ENCODE measurements at places on chromosomes 2 and 18.
A peak's percentile ranks its signal among the peaks of the same experiment; 100 is the strongest.

GRCh38 chr18:66066191-66066590 is 315.4 kb downstream of the CDH7 start:
- DNase-seq: no peak

- DNase-seq: no peak
Measured at GRCh38 chr2:73896362-73897239, 3.8 kb downstream of the ACTG2 start.

GRCh38 chr2:119009110-119009509 is 67.1 kb downstream of the MARCO start:
- DNase-seq: no peak

DNA sequence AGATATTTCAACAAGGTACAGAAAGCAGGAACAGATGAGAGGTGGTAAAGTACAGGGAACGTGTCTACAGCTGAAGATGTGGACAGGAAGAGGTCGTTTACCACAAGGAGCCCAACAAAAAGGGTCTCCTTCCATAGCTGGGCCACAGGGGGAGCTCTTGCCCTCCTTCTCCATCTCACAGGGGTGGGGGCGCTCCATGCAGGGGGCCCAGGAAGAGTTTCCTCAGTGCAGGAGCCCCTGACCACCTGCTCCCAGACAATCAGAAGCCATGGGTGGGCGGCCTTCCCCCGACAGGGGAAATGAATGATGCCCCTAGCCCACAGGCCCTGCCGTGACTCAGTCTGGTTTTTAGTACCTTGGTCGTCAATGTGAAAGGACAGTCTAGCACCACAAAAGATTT is 163.6 kb upstream of the ZNF516 start:
- DNase-seq: no peak

GRCh38 chr2:233247116-233247515 is 4.4 kb upstream of the ATG16L1 start:
- DNase-seq: no peak

DNA sequence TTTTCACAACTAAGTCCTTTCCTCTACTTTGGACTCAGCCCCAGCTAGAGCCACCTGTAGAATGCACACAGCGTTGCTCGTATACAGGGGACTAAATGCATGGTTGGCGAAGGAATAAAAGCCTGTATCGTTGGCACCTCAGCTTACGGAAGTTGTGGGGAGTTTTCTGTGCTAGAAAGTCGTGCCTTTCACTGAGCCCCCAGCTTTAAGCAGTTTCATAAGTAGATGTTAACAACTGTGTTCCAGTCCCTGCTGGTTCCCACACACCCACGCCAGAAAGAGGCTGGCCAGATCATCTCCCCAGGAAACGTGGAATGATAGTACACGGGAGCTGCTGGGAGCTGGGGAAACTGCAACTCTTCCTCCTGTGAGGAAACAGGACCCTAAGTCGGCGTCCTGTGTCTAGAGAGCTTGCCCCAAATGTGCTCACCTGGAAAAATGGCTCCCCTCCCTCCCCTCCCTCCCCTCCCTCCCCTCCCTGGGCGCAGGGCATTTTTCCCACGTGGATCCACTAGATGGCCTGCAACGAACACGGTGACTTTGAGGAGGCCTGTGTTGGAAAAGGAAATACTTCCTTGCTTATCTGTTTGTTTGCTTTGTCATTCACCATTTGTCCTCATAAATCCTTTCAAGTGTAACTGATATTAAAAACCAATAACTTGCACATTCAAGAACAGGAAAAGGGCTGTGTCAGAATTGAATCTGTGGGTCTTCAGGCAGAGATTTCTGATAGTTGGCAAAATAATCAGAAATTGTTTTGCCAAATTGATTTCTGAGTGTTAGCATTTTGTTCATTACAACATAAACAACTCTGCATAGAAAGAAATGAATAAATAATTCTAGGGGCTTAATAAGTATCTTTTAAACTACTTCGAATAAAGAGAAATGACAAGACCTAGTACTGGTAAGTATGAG is 43.9 kb upstream of the RFX8 start:
- DNase-seq: peak; percentile 29

DNA sequence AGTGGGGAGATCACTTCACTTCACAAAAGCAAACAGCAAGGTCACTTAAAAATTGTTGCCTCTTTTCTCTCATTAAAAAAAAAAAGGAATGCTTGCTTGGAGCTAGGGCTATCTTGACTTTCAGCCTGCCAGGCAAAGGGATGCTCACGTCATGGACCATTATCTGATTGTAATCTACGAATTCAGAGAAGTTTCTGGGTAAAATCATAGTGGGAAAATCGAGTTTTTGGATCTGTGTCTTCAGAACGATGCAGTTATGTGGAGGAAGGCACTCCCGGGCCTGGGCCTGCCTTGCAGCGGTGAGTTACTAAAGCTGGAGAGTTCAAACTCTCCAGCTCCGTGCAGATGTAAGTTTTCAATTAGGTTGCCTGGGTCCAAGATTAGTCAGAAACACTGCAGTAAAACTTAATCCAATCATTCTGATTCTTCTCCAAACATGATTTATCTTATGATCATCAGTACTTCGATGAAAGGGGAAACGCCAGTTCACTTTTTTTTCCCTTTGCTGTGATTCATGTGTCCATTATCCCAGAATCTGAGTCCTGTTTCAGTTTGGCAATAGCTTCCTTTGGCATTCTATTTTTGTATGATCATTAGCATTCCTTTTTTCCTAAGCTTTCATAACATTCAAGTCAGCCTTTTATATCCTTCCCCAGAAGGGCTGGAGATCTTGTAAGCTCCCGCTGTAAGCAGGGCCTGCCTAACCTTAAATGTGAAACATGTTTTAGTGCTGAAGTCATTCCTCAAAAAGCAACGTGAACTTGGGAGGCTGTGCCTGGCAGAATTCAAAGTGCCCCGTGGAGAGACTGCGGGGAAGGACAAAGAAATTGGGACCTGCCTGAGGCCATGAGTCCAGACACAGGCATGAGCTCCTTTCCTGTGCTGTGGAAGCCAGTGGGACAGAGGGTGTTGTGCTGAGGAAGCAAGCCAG is 119.3 kb upstream of the TWIST2 start:
- no peak for DNase-seq

GRCh38 chr2:165002638-165003037 is 47.3 kb upstream of the SLC38A11 start:
- DNase-seq: no peak

- DNase-seq: no peak
Measured at GRCh38 chr2:202780514-202781021, 91.0 kb downstream of the ICA1L start.

DNA sequence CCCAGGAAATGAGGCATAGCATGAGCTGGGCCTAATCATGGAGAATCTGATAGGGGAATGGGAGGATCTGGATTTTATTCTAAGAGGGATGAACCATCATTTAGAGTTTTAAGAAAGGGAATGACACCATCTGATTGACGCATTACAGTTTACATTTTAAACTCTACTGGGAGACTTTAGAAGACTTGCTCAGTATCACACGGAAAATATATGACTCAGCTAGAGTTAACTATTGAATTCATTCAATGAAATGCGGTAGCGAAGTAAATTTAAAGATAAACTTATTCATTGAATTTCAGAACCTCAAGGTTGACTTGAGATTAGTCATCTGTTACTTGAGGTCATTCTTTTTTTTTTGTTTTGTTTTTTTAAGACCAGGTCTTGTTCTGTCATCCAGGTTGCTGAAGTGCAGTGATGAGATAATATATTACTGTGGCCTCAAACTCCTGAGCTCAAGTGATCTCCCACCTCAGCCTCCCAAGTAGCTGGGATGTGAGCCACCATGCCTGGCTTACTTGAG is 25.0 kb downstream of the MC4R start:
- no peak for DNase-seq

- no peak for DNase-seq
Measured at GRCh38 chr2:203858176-203858575, 9.4 kb upstream of the CTLA4 start.

- DNase-seq: no peak
Measured at GRCh38 chr18:31774962-31775361, 14.3 kb upstream of the SLC25A52 start.

DNA sequence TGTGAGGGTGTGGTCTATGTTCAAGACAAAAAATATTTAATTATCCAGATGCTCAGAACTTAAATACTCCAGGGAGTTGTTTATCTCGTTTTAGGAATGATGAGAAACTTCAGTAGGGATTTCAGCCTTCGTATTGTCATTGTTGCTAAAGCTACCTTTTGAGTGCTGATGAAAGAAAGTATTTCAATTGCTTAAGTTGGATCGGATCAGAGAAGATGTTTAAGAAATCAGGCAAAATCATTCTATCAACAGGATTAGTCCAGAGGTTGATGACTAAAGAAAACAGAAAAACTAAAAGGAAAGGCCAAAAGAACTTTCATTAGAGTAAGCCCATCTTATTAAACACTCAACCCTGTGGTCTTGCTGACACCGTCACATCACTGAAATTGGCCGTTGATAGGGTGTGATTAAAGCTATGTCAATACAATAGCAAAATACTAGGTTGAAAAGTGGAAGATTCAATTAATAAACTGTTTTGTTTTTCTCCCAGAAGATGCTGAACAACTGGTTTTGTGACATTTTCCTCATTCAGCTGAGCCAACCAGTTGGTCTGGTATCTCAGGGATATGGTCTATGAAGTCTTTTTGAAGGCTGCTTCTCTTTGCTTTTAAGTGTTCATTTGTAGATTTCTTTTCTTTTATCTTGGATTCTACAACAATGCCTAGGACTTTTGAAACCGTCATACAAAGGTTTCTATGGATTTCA is 551.7 kb downstream of the SLC4A3 start:
- DNase-seq: no peak

GRCh38 chr2:182904844-182905243 is 38.4 kb upstream of the FRZB start:
- no peak for DNase-seq

GRCh38 chr18:6951336-6952090 is 166.1 kb downstream of the LAMA1 start:
- DNase-seq: no peak

GRCh38 chr2:156803243-156803642 is 367.1 kb downstream of the GPD2 start:
- no peak for DNase-seq

- no peak for DNase-seq
Measured at GRCh38 chr2:180660881-180661685, 319.3 kb upstream of the UBE2E3 start.

- DNase-seq: no peak
Measured at GRCh38 chr18:75762758-75763157, 335.3 kb upstream of the SMIM21 start.

DNA sequence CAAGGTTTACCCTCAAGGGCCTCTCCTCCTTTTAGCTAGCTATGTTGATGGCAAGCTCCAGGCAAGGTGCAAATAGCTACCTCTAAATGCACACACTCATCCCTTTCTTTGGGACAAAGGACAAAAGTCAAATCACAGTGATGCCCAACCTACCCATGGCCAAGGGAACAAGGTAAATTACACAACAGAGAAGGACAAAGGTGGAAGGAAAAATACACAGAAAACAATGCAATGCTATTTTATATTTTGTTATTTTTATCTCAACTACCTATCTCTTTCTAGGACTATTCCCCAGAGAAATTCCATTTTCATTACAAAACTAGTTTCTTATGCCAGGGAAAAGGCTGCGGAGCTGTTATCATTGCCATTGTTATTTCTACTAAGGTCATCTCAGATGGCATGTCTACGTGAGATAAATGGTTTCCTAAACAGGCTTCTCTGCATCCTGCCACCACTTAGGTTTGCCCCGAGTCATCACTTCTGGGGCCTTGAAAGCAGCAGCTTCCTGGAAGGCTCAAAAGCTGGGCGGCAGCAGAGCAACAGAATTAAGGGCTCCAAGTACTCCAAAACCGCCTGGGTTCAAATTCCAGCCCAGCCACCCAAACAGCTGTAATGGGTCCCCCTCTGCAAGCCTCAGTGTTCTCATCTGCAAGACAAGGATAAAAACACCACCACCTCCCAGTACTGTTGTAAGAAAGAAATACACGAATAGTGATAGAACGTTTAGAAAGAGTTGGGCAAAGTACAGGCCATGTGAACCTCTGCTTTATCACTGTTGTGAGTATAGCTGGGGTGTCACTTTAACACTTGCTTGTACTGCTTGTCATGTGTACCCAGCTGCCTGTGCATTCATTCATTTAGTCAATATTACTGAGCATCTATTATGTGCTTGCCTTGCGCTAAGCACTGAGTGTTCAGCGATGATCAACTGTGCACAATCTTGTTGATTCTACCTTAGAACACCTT is 20.9 kb downstream of the BCL2 start:
- DNase-seq: no peak

DNA sequence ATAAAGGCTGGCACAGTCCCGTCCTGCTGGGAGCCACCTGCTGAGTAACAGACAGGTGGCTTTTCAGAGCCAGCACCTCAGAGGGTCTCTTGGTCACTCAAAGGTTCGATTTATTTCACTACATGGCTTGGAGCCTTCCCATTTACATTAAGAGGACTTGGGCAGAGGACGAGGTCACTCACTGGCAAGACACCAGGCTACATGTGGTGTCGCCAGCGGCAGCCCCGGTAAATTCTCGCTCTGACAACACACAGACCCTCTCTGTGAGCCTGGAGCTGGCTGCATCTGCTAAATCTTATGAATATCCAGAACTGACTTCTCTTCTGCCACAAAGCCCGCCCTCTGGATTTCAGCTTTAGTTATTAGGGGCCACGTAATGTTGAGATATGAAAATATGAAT is 254.7 kb downstream of the VAPA start:
- DNase-seq: no peak

DNA sequence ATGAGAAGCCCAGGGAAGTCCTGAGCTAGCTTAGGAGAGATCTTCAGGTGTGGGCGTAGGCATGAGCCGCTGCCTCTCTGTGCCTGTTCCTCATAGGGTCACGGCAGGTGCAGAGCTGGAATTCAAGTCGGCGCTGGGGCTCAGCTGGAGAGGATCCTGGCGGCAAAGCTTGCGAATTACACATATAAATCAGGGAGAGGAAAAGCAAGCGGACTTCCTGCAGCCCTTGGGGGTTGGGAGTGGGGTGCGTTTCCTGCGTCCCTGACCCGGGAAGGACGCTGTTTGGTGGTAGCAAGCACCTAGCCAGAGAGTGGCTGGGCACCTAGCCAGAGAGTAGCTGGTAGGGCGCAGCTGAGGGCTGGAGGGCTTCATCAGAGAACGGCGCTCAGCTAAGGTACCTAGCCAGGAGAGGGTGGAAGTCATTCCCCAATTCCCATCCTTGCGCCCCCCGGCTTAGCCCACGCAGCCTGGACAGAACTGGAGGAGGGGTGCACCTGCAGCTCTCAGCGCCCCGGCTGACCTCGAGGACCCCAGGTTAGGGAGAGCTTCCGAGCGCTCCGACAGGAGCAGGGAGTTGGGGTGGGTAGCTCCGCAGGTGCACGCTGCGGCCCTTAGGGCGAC is 459 bp upstream of the EFR3B start:
- DNase-seq: peak; percentile 52

- no peak for DNase-seq
Measured at GRCh38 chr18:9673296-9674251, 34.5 kb upstream of the RAB31 start.

DNA sequence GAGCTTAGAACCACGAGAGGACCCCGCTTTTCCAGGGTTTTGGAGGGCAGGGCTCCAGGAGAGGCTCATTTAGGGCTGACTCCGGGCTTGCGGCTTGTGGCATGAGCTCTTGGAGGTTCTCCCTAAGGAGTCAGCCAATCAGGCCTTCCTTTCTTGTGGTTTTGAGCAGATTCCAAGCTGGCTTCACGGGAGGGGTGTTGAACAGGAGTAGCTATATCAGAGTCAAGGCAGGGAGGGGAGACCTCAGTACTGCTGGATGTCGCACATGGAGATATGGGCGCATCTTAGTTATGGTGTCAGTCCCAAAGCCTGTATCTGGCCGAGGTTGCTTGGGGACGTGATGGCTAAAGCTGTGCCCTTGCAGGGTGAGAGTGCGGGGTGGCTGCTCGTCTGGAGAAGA is 98.6 kb downstream of the AGAP1 start:
- DNase-seq: no peak

Measured in left renal pelvis (tissue), 4 donors.